ENCODE measurements at places on chromosomes 1 and 21.

- DNase-seq = no peak
Measured at GRCh38 chr1:121566346-121566745, 381.6 kb downstream of the SRGAP2C start.

DNA sequence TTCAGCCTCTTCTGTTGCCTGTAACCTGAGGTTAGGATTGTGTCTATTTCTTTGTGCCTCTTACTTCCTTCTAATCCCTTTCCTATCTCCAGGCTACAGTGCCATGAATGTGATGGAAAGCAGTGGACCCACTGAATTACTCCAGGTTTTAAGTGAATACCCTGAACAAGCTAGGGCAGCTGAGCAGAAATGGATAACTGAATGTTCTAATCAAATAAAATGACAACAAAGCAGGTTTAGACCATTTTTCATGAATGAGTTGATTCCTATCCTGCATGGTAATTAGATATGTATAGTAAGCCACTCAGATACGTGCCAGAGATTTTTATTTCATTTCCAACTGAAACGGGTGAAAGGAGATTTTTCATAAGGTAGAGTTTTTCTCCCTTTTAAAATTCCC, 127.5 kb upstream of the ZP4 start:
- no peak for DNase-seq

GRCh38 chr21:21045518-21045917, 47.3 kb downstream of the NCAM2 start:
- no peak for DNase-seq

- DNase-seq = no peak
Measured at GRCh38 chr1:63787875-63788274, 14.1 kb downstream of the ROR1 start.

DNA sequence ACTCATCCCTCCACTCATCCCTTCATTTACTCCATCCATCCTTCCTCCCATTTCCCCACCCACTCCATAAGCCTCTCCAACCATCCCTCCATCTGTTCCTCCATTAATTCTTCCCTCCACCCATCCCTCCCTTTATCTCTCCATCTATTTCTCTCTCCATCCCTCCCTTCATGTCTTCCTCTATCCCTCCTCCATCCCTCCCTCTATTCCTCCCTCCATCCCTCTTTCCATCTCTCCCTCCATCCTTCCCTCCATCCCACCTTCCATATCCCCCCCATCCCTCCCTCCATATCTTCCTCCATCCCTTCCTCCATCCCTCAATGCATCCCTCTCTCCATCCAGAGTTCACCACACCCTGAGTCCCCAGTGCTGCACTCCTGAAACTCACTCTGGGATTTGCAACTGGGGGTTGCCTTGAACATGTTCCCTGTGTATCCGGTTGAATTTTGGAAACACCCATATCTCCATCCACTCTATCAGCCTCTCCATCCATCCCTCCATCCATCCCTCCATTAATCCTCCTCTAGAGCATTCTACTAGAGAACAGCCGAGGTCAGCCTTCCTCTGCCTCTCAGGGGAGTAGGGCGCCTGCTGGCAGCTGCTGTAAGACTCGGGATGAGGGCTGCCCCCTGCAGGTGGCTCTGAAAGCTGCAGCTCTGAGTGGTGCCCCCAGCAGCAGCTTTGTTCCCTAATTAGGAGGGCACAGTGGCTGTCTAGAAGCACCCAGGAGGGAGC, 39.4 kb downstream of the ABCG1 start:
- DNase-seq = peak; percentile 79
